ENCODE measurements at places on chromosomes 5 and 9. TPM values are rescaled to one million over a fixed set of nuclear protein-coding genes. Genes with fewer than 3 reads are reported as not detected.

- no peak for DNase-seq
Measured at GRCh38 chr9:2697492-2697891, 19.8 kb upstream of the KCNV2 start.

DNA sequence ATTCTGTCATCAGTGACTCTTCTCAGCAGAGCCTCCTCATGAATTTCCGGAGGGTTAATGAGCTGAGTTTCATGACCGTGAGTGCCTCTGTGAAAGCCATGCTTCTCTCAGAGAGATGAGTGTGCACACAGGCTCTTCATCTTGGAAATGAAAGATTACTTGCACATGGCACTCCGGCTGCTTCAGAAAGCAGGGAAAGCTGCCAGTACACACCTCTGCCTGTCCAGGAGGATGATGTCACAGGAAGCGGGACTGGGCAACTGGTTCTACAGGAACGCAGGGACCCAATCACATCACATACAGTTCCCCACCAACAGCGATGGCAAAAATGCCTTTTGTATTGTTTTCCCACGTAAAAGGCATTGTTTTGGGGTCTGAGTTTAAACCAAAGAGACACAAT is 286.0 kb upstream of the DAP start:
- DNase-seq: no peak

DNA sequence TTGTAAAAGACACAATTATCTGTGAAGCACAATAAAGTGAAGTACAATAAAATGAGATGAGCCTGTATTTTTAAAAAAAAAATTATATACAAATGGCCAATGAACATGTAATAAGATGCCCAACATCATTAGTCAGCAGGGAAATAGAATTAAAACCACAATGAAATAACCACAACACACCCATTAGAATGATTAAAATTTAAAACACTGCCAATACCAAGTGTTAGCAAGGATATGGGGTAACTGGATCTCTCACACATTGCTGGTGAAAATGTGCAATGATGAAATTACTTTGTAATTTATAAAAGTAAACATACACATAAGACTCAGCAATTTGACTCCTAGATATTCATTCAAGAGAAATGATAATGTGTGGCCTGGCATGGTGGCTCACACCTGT is 62.8 kb downstream of the SHOC1 start:
- no peak for DNase-seq

DNA sequence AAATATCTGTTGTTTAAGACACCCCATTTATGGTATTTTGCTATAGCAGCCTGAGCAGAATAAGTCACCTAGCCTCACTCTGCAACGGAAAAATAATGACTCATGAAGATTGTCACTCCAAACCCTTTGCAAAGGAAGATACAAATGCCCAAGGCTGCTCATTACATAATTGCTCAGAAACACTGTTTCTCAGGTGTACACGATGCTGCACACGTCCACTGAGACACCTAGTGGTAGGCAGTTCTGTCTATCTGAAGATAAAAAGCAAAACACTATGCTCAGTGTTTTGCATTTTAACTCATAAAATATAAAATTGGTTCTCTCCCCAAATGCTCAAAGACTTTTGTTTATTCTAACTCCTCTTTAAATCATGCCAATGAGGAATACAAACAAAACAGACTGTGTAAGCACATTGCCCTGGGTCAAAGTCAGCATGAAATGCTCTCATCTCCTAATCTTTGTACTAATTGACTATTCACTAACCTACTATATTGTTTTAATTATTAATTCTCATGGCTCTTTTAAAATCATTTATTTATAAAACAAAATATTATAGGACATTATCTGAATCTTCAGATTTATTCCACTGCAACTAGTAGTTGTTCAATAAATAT is 7.7 kb upstream of the TSLP start:
- no peak for DNase-seq

The ATP6V0E1 gene
- polyA plus RNA-seq: 610 TPM

DNA sequence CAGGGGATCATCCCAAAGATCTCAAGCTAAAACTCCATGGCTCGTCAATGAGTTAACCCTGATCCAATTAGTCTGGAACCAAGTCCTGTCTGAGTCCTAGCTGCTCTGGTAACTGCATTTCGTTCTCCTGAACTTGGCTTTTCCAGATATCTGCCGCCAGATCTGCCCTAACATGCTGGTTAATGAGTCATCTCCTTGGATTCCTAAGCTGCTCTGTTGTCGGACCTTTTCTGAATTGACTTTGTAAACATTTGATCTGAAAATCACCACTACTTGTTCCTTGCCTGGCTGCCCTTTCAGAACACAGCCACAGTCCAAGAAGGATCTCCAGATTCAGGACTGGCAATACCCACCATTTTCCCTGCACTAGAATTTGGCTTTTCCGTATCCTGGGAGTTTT is 473.0 kb downstream of the ZSWIM6 start:
- DNase-seq: peak; percentile 4

- no peak for DNase-seq
Measured at GRCh38 chr9:121840838-121841760, 189.7 kb downstream of the DAB2IP start.

The NAIP gene
- 1.3 TPM for polyA plus RNA-seq

All from AG04450 (cell line).